ENCODE measurements at places on chromosomes 4 and X. TPM values are rescaled to one million over a fixed set of nuclear protein-coding genes. Genes with fewer than 3 reads are reported as not detected.

GRCh38 chrX:78619834-78620233 is 39.3 kb downstream of the RTL3 start:
- DNase-seq, result no peak

DNA sequence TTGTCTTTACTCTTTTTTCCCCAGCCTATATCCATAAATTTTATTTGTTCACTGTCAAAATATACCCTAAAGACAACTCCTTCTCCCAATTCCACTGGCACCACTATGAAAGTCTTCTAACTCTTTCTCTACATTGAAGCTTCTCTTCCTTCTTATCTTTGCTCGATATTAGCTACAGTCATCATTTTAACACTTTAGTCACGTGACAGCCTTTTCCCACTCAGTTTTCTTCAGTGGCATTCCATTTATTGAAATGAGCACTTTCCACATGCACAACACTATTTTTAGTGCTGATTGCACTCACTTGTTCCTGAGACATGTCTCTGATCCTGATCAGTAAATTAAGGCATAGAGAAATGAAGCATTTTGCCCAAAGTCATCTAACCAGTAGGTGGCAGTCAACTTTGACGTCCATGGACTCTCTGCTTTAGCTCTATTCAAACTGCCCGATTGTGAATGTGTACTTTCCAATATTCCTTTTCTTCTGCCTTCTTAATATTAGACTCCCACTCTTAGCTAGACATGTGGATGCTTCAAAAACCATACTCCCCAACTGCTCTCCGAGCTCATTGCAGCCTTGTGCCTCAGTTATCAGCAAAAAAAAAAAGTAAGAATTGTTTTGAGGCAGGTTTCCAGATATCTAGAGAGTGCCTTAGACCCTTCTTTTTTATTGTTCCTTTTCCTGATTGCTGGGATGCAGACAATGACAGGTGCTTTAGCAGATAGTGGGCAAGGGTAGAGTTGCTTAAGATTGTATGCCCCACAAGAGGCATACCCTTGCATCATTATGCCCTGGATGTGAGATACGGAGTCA is 394.4 kb upstream of the ADGRL3 start:
- no peak for DNase-seq

- DNase-seq, result no peak
These were observed 11.0 kb downstream of the NDUFB11 start for GRCh38 chrX:47133493-47133892.

GRCh38 chrX:2538031-2538757 is 37.4 kb upstream of the DHRSX start:
- DNase-seq, result peak; percentile 1

The REPS2 gene
- total RNA-seq, result 37.7 TPM

All from occipital lobe (tissue), 3 donors.